ENCODE measurements at places on chromosomes 13 and 19.

DNA sequence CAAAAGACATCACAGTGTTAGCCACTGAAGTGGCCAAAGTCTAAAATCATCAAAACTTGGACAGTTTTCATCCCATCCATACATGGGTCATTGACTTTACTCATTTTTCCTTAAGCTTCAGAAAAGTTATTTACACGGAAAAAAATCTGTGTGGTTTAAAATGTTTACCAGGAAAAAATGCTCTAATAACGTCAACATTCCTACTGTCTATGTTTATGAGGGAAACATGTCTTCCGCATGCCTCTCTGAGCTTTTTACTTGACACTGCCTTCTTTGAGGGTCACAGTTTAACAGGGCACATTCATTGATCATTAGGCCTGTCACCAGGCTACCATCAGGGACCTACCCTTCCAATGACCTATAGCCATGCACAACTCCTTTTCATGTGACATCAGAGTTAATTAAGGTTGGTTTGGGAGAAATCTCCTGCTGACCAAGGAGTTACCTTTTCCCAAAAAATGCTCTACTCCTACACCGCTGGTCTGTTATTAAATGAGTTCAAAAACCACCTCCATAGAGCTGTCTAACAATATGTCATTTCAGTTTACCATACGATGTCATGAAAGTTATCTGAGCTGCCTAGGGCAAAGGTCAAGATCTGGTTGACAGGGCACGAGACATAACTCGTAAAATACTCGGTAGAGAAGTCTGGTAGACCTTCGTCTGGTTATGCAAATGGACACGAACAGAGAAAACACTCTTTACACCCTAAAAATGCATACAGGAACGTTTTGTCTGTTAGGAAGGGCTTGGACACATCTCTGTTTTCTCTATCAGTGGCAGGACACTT, 17.8 kb downstream of the FLT1 start:
- no peak for DNase-seq

DNA sequence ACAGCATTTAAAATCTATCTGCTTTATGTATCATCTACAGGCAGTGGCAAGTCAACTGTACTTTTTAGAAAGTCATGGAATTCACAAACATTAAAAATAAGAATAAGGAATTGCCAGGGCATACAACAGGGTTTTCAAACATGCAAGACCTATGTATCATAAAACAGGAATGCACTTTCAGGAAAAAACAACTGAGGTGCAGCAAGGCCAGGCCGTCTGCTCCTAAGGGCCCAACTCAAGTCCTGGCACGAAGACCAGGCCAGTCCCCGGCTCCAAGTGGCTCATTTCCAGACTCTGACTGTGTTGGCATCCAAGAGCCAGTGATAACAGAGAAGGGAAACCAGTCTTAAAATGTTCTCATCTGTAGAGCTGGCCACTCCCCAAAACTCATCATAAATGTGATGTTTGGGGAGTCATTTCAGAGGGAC, 7.1 kb downstream of the RFX2 start:
- peak; percentile 88 for DNase-seq

GRCh38 chr13:97307882-97308624, 85.9 kb downstream of the MBNL2 start:
- no peak for DNase-seq

DNA sequence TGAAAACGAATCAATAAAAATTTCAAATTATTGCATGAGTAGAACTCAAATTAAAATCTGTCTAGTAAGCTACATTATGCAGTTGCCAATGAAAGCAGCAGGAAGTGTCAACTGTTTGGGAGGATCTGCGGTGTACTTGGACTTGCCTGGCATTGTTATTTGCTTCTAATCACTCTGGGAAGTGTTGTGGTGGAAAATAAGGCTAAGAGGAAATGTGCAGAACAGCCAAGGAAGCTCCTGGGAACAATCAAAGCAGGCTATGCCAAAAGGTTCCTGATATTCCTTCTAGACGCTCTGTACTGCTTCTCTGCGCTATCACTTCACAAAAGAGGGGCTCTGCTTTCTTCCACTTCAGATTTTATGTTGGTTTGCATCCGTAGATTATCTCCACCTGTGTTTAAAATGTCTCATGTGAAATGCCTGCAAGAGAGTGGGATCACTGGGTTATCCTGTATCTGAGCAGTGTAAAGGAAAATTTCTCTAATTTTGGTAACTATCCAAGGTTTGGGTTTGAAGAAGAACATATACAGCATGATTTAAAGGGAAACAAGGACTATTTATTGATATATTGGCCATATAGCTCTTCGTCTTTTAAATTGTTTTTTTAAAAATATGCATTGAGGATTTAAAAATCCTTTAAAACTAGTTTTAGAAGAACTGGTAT, 182.7 kb upstream of the CSNK1A1L start:
- no peak for DNase-seq

DNA sequence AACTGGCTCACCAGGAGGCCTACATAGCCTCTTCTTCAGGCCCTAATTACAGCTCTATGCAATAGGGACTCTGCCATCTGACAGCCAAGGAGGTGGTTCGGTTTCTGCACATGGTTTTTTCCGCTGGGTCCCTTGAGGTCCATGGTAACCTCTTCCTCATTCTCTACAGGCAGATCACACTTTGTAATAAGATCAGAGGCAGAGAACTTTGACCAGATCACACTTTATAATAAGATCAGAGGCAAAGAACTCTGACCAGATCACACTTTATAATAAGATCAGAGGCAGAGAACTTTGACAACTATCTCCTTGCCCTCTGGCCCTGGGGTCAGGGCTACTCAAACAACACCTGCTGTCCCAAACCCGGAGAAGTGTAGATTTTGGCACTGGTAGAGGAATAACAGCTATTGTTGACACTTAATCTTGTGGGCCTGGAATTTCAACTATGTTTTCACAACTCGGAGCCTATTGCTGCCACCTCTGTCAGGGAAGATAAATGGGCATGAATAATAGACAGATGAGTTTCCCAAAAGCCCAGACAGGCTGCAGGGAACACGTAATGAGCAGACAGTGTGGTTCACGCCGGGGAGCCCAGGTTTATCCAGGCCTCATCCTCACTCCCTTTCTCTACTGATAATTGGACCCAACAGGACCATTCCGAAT, 246.1 kb downstream of the UQCRFS1 start:
- DNase-seq: no peak

DNA sequence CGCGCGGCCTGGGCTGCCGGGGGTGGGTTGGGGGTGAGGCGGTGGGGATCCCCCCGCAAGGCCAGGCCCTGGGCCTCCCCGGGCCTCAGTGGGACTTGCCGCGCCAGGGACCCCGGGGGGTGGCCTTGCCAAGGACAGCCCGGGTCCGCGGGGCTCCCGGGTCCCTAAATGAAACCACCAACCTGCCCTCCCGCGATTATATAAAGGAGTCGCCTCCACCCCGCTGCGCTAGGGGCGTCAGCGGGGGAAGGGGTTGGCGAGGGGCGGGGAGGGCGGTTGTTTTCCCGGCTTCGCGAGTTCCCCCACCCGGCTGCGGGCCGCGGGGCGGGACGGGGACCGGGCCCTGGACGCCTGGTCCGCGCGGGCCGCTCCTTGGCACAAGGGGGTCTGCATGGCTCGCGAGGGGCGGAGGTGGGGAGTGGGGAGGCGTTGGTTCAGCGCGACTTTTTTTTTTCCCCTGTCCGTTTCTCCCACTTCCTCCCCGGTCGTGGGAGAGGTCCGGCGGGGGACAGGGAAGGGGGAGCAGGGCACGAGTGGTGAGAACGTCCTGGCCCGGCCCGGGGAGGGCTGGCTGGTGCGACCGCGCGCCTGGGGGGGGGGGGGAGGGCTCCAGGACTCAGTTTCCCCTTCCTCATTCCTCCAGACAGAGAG, 822 bp upstream of the ZBTB7A start:
- no peak for DNase-seq

DNA sequence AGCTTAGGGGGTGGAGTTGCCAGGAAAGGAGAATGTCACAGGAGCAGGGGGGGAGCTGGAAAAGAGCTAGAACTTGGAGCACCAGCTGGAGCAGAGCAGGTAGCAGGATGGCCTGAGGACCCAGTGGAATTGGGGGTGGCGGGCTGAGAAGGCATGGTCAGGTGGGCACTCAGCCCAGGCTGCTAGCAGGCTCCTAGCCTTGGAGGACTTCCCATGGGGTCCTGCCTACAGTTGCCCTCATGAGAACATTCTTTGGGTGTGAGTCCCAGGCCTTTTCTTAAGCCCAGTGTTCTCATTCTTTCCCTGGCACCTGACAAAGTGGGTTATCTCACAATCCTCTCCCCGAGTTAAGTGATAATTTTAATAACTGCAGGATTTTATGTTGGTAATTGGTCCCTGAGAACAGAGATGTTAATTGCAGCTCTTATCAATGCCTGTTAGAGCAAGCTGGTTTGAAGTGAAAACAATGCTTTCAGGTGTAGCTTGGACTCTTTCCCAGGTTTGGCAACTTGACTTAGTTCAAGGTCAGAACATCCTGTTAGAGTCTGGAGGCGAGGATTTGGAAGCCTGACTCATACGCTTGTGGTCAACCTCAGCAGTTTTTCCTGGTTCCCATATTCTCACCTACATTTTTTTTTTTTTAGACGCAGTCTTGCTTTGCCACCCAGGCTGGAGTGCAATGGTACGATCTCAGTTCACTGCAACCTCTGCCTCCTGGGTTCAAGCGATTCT, 18.1 kb upstream of the OLFM4 start:
- DNase-seq: no peak
